Gastroesophageal sphincter (tissue), 4 donors: ENCODE measurements at places on chromosomes 4 and X. TPM values are rescaled to one million over a fixed set of nuclear protein-coding genes. Genes with fewer than 3 reads are reported as not detected.

- no peaks in the 10 kb centered on the region for H3K36me3 ChIP-seq
- no peak for ATAC-seq
- H3K4me1 ChIP-seq = peaks cover 4% of the 10 kb centered on the region
- no peak overlapping the region for H3K4me3 ChIP-seq
- no peaks in the 10 kb centered on the region for H3K27me3 ChIP-seq
- no peak overlapping the region for H3K27ac ChIP-seq
Measured at GRCh38 chr4:75678965-75679364, 5.8 kb upstream of the G3BP2 start.

DNA sequence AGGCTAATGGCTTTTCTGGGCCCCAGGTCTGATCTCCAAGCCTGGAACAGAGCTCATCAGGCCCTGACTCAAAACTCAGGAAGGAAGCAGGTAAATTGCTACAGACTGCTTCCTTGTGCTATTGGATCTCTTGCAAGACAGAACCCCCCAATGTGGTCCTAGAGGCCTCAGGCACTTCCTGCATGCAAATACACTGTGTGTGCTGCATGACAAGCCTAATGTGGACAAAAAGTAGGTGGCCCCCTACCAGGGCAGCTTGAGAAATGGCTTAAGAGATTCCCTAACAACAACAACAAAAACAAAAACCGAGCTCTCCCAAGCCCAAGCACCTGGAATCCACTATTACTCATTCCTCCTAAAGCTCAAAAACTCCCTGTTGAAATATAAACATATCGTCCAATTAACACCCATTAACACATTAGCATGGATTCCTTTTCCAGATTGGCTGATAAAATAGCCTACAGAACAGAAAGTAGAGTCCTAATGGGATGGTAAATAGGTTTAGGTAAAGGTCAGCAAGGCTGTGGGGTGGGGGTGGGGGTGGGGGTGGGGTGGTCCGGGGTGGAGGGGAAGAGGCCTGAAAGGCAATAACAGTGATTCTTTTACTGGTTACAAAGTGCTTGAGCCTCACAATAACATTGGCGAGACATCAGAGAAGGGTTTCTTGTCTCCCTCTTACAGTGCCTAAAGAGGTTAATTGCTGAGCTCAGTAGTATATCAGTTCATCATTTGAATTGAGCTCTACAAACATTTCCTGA, 24.1 kb upstream of the FGF16 start:
- H3K27me3 ChIP-seq = no peaks in the 10 kb centered on the region
- H3K27ac ChIP-seq = no peak overlapping the region
- ATAC-seq = no peak
- H3K4me3 ChIP-seq = no peak overlapping the region
- no peaks in the 10 kb centered on the region for H3K36me3 ChIP-seq

DNA sequence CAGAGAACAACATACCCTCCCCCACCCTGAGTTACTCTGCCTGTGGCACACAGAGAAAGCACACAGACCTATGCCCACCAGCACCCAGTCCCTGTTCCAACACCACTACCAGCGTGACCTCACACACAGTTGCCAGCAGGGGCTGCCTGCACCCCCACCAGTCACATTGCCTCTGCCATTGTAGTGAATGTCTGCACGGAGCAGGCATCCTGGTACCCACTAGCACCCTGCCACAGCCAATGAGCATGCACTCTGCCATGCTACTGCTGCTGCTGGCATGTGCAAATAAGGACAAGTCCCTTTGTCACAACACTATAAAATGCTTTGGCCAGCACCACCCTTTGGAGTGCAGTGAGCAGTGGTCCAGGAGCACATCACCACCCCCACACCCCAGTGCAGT, 47.1 kb downstream of the DACH2 start:
- no peaks in the 10 kb centered on the region for H3K36me3 ChIP-seq
- ATAC-seq = no peak
- H3K27me3 ChIP-seq = no peaks in the 10 kb centered on the region
- H3K27ac ChIP-seq = no peak overlapping the region
- H3K4me3 ChIP-seq = no peak overlapping the region

DNA sequence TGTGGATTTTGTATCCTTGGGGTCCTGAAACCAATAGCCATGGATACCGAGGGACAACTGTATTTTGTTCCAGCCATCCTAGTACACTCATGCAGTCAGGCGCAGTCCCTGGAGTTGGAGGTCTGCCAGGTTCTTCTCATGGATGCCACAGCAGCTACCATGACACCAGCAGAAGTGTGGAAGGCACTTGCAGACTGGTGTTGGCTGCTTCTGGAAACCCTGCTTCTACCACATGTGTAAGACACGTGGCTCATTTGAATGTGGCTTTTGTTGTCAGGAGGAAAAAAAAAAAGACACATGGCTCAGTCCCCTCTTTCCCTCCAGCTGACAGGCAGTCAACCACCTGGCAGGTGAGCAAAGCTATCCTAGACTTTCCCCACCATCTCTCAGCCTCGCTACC, 19.4 kb downstream of the DRD5 start:
- H3K4me3 ChIP-seq = no peak overlapping the region
- H3K4me1 ChIP-seq = no peaks in the 10 kb centered on the region
- no peak overlapping the region for H3K27ac ChIP-seq
- peaks cover 6% of the 10 kb centered on the region for H3K27me3 ChIP-seq
- no peaks in the 10 kb centered on the region for H3K36me3 ChIP-seq

DNA sequence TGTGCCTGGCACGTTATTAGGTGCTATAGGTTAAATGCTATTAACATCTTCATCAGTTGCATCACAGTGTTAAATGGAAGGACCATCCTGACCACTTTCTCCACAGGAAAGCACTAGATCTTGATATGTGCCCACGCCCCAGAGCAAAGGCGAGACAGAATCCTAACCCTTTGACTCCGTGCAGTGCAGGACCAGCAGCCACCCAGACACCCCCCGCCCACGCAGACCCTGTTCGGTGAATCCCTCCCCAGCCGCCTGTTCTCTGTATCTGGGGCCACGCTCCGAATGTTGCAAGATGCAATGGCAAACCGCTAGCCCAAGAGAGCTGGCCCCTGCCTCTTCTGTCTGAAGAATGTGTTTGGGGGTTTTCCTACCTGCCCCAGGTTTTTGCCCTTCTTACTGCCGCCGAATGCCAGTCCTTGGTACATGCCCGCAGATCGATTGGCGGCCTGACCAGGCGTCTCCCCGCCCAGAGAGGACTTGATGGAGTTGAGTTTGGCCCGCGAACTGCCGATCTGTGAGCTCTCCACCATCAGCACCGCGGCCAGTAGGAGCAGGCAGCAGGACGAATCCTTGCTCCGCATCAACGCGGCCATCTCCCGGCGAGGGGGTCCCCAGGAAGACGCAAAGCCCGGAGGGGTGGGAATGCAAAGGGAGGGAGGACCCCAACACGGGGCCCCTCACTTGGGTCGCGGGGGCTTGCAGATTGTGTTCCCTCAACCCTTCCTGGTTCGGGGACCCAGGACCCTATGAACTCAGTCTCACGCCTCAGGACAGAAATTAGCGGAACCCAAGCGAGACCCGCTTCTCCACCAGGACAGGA, 906 bp downstream of the DKK2 start:
- ATAC-seq = no peak
- no peak overlapping the region for H3K27ac ChIP-seq
- no peak overlapping the region for H3K4me3 ChIP-seq
- H3K4me1 ChIP-seq = peaks cover 40% of the 10 kb centered on the region
- no peaks in the 10 kb centered on the region for H3K36me3 ChIP-seq

- H3K27me3 ChIP-seq = no peaks in the 10 kb centered on the region
- no peak overlapping the region for H3K27ac ChIP-seq
- no peak overlapping the region for H3K4me3 ChIP-seq
- no peak for ATAC-seq
- H3K4me1 ChIP-seq = no peaks in the 10 kb centered on the region
- H3K36me3 ChIP-seq = no peaks in the 10 kb centered on the region
Measured at GRCh38 chrX:36856849-36857248, 151.3 kb upstream of the FAM47C start.

GRCh38 chr4:82124365-82124764, 249.4 kb downstream of the HNRNPD start:
- H3K4me1 ChIP-seq = no peaks in the 10 kb centered on the region
- no peak for ATAC-seq
- H3K4me3 ChIP-seq = no peak overlapping the region
- no peaks in the 10 kb centered on the region for H3K27me3 ChIP-seq
- H3K27ac ChIP-seq = no peak overlapping the region

GRCh38 chr4:148053298-148054003, 321.6 kb downstream of the ARHGAP10 start:
- peaks cover 74% of the 10 kb centered on the region for H3K4me1 ChIP-seq
- ATAC-seq = no peak
- H3K4me3 ChIP-seq = no peak overlapping the region
- peak overlapping the region; percentile 7 for H3K27ac ChIP-seq

DNA sequence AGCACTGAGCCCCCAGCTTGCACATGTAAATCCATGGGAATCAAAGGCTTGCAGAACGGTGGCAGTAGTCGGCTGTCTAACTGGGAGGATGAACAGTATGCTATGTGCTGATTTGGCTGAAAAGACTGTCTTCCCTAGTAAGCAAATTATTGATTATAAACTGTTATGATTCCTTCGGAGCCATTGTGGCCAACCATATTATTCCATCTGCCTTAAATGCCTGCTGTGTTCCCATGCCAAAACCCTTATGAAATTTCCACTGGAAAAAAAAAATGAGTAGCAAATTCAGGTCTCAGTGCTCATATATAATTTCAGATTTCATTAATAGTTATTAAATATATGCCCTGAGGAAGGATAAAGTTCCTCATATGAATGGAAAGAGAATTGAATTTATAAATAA, 132.7 kb upstream of the MID1 start:
- H3K36me3 ChIP-seq = no peaks in the 10 kb centered on the region
- H3K4me1 ChIP-seq = peaks cover 14% of the 10 kb centered on the region
- no peak for ATAC-seq

TCEAL2 gene
- 40.4 TPM for total RNA-seq

UNC5C gene
- total RNA-seq = 3.1 TPM

DNA sequence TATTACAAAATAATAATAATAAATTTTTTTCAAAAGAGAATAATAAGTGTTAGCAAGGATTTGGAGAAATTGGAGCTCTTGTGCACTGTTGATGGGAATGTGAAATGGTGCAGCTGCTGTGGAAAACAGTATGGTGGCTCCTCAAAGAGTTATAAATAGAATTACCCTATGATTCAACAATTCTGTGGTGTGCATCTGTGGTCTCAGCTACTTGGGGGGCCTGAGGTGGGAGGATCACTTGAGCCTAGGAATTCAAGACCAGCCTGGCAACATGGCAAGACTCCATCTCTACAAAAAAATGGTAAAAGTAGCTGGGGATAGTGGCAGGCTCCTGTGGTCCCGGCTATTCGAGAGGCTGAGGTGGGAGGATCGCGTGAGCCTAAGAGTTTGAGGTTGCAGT, 19.6 kb downstream of the MND1 start:
- no peak overlapping the region for H3K27ac ChIP-seq
- no peaks in the 10 kb centered on the region for H3K36me3 ChIP-seq
- ATAC-seq = no peak
- H3K27me3 ChIP-seq = no peaks in the 10 kb centered on the region
- no peaks in the 10 kb centered on the region for H3K4me1 ChIP-seq

- H3K4me3 ChIP-seq = no peak overlapping the region
- no peaks in the 10 kb centered on the region for H3K4me1 ChIP-seq
Measured at GRCh38 chr4:2907706-2908293, 55.4 kb downstream of the NOP14 start.

CCNQ gene
- total RNA-seq = 57.7 TPM

DNA sequence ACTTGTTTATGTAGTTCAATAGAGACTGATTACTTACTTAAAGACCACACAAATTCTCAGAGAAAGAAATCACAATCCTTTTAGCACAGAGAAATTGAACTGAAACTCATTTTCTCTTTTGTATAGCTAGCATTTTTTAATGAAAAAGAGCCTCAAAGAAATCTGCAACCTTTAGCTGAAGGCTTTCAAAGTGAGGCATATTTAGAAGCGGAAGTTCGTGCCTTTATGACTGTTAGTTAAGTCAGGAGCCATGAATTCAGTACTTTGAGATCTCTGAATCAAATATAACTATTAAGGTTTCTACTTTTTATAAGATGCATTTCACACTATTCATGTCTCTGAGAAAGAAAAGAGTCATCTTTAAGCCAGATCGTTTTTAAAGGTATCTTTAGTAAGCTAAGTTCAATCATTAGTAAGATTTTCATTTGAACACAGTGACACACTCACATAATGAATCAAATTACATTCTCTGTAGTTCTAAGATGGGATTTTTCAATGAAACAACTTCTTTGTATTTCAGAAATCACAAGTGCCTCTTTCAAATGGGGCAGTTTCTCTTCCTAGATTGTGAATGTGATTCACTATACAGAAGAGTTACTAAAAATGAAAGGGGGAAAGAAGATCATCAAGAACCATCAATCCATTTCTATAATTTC, 61.4 kb downstream of the SMARCA1 start:
- H3K36me3 ChIP-seq = peaks cover 33% of the 10 kb centered on the region
- no peak overlapping the region for H3K4me3 ChIP-seq
- no peaks in the 10 kb centered on the region for H3K4me1 ChIP-seq
- ATAC-seq = no peak

GRCh38 chr4:4641254-4641653, 99.4 kb upstream of the STX18 start:
- no peaks in the 10 kb centered on the region for H3K4me1 ChIP-seq
- ATAC-seq = no peak
- H3K27me3 ChIP-seq = no peaks in the 10 kb centered on the region
- no peak overlapping the region for H3K4me3 ChIP-seq

SSX2B gene
- not detected for total RNA-seq

GRCh38 chr4:100168521-100168920, 21.7 kb downstream of the DDIT4L start:
- no peaks in the 10 kb centered on the region for H3K4me1 ChIP-seq
- no peak overlapping the region for H3K4me3 ChIP-seq
- ATAC-seq = no peak
- H3K27ac ChIP-seq = no peak overlapping the region
- H3K27me3 ChIP-seq = no peaks in the 10 kb centered on the region

FRMD7 gene
- not detected for total RNA-seq

GRCh38 chr4:76752861-76753501, 145.0 kb downstream of the SOWAHB start:
- no peak overlapping the region for H3K4me3 ChIP-seq
- peak overlapping the region; percentile 54 for H3K27ac ChIP-seq
- peaks cover 41% of the 10 kb centered on the region for H3K4me1 ChIP-seq

ASB12 gene
- not detected for total RNA-seq

GRCh38 chr4:1360423-1361283, 13.6 kb downstream of the UVSSA start:
- no peak overlapping the region for H3K27ac ChIP-seq
- ATAC-seq = no peak
- no peaks in the 10 kb centered on the region for H3K4me1 ChIP-seq
- no peaks in the 10 kb centered on the region for H3K36me3 ChIP-seq

DNA sequence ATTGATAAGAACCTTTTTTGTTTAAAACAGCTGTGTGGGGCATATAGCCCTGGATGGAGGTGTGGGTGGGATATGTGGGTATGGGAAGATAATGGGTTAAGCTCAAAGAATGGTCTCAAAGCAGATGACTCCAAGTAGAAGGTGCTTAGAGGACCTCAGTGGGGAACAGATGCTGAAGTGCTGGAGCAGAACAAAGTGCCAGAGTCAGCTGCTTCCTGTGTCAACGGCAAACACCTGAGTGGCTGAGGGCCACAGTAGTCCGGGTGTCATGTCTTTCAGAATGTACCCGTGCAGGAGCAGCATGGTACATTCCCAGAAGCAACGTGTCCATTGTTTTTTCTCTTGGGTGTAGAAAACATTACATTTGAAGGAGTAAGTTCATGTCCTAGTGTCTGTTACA, 210.6 kb downstream of the CCNG2 start:
- H3K36me3 ChIP-seq = no peaks in the 10 kb centered on the region
- no peak overlapping the region for H3K4me3 ChIP-seq
- H3K4me1 ChIP-seq = no peaks in the 10 kb centered on the region
- no peaks in the 10 kb centered on the region for H3K27me3 ChIP-seq
- H3K27ac ChIP-seq = no peak overlapping the region
